ENCODE measurements at places on chromosomes 1 and 21.

- DNase-seq = peak; percentile 11
Observed at GRCh38 chr1:244049162-244050013, 1.7 kb upstream of the ZBTB18 start.

GRCh38 chr1:43982808-43983207, 3.8 kb downstream of the B4GALT2 start:
- no peak for DNase-seq

DNA sequence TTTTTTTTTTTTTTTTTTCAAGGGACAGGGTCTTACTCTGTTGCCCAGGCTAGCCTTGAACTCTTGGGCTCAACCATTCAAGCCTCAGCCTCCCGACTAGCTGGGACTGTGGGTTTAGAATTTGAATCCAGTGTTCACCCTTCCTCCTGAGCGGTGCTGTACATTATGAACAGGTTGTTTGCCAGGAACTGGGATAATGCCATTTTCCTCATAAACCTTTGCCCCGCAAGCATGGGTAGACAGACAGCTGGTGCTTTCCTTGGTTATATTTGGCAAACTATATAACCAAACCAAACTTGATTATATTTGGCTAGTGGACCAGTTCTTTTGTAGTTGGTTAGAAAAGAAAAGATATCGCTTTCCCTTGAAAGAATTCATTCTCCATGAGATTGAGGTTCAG, 54.9 kb downstream of the GALNT2 start:
- DNase-seq = no peak

DNA sequence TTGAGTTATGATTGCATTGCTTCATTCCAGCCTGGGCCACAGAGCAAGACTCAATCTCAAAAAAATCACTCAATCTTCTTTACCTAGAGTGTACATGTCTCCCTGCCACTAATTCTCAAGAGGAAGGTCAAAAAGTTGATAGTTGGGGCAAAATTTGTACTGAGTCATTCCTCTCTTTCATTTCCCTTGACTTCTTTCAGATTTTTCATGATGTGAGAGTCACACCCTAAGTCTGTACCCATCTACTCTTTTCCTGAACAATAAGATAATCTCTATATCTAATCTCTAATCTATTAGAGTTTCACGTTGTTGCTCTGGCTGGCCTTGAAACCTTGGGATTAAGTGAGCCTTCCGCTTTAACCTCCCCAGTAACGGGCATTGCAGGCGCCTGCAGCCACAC, 1.1 kb upstream of the BRDT start:
- no peak for DNase-seq

DNA sequence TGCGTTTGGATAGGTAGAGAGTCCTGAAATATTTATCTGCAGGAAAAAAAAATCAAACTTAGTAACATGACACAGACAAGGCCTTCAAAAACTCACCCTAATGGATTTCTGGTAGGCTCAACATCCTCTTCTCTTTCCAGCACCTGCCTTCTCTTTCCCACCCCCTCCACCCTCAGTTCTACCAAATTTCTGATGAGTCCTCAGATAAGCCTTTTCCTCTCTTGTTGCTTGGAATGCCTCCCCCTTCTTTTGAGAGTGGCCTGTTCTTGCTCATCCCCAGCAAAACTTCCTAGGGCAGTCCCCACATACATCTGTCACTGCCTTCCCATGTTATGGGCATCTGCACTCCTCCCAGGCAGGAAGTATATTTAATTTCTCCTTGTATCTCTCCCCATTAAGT, 7.6 kb upstream of the LBR start:
- DNase-seq = no peak

- DNase-seq = no peak
Observed at GRCh38 chr1:174963529-174964125, 36.1 kb upstream of the CACYBP start.

DNA sequence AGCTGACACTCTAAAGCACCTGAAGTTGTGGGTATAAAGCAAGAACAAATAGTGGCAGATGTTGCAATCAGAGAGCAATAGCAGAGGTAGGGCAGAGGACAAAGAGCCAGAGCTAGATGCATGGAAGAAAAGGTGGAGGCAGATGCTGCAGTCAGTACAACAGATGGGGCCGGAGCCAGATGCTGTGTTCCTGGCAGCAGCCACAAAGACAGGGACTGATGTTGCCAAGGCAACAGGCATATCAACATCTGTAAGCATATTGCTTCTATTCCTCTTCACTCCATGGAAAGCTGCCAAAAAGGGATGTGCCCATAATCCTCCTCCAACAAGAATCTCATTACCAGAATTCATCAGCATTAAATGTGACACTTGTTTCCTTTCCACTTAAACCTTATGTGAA, 108.0 kb downstream of the TNNI3K start:
- DNase-seq = no peak

DNA sequence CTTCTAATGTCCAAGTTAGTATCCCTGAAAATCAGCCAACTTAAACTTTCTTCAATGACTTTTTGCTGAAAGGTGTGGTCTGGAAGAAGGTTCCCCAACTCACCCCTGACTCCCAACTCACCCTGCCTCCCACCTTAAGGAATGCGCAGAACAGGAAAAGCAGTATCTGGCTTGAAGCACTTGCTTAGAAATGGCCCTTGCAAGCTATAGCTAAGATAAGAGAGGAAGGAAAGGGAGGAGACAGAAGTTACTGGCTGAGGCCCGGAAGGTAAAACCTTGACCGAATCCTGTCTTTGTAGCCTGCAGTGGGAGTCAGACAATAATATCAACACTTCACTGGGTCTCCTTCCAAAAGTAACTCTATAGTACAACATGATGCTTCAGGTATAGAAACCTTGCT, 2.9 kb downstream of the CYYR1 start:
- no peak for DNase-seq

GRCh38 chr1:117162816-117163215, 41.3 kb upstream of the TRIM45 start:
- DNase-seq = no peak

DNA sequence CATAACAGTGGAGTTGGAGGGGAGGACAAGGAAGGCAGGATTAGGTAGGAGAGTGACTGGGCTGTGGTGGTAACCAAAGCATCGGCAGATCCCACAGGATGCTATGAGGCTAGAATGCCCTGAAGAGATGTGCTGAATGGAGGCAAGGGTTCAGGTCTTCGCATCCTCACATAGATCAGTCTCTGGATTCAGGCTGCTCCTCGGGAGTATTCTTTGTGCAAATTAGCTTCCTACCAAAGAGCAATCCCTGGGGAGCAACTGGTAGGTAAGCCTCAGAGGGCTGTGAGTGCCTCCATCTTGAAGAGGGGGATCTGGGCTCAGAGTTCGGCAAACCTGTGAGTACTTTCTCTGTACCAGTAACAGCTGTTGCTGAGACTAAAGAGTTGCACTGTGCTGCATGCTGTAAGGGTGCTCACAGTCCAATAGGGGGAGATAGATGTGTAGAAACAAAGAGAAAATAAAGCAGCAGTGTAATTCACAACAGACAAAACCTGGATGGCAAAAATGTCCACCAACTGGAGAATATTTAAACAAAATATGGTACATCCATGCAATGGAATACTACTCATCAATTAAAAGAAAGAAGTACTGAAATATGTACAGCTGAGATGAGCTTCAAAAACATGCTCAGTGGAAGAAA, 322.4 kb upstream of the DEPDC1 start:
- no peak for DNase-seq

DNA sequence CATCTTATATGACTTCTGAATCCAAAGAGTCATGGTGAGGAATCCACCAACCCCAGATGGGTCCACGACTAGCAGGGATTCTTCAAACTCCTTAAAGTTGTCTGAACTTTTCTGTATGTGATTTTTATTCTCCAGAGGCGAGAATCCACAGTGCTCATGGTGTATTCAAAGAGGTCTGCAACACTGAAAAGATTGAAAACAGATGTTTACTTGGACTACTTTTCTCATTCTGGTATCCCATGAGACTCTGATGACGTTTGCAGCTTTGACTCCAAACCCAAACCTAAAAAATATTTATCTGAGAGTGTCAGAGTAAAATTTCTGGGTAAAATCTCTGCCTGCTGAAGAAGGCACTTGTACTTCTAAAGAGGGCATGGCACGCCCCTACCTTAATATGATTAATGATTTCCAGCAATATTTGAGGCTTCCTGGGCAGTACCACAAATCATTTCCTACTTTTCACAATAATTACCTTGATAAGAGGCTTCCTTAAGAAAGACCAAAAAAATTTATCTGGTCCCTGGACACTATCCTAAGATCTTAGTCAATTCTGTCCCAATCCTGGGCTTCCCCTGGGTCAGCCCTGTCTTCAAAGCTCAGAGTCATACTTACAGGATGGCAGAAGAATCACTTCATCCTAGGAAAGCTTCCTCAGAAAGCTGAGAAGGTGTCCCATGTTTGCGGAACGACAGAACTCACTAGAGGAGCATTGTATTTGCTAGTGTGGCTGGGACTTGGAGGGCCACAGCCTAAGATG, 76.5 kb upstream of the MAP10 start:
- no peak for DNase-seq

DNA sequence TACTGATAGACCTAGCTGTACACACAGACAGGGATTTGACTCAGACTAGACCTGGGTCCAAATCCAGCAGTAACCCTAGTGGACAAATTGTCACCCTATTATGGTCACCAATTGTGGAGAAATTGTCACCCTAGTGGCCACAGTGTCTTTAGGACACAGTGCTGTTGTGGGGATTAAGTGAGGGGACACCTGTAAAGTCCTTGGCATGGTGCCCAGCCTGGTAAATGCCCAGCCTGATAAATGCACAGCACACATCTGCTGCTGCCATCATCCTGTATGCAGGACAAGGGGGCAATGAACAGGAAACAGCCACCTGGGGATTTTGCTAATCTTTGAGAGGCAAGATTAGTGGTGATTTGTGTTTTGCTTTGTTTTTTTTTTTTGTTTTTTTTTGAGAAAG, 2.3 kb downstream of the TMEM61 start:
- DNase-seq = no peak

GRCh38 chr1:220733086-220733601, 15.0 kb upstream of the MTARC2 start:
- DNase-seq = peak; percentile 84

GRCh38 chr1:81989524-81989923, 188.8 kb downstream of the ADGRL2 start:
- DNase-seq = no peak

- DNase-seq = no peak
Observed at GRCh38 chr1:172084876-172085275, 243.6 kb downstream of the DNM3 start.

- no peak for DNase-seq
Observed at GRCh38 chr1:18489417-18490143, 8.8 kb downstream of the KLHDC7A start.

DNA sequence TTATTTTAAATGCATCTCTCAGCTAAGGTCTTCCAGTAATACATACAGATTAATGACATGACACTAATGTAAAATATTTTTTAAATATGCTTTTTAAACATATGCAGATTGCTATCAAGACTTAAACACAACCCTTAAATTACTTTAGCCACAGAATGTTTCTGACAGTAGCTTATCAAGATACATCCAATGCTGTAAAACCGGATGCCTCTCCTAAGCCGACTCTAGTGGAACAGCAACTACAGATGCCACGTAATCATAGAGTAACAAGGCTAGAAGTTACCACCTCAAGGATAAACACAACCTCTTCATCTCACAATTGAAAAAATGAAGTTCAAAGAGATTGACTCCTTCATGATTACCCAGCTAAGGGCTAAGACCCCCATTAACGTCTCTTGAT, 68.4 kb downstream of the ZZZ3 start:
- DNase-seq = no peak

- peak; percentile 98 for DNase-seq
Observed at GRCh38 chr21:28992526-28993292, at the start of gene LTN1. TSS of gene LTN1 (minus strand) at chr21:28992877. CDS start at chr21:28992805, 72 bp downstream.

- DNase-seq = no peak
Observed at GRCh38 chr1:197438010-197438790, 170.1 kb downstream of the CRB1 start.

- no peak for DNase-seq
Observed at GRCh38 chr21:26461500-26461899, 111.6 kb downstream of the CYYR1 start.

DNA sequence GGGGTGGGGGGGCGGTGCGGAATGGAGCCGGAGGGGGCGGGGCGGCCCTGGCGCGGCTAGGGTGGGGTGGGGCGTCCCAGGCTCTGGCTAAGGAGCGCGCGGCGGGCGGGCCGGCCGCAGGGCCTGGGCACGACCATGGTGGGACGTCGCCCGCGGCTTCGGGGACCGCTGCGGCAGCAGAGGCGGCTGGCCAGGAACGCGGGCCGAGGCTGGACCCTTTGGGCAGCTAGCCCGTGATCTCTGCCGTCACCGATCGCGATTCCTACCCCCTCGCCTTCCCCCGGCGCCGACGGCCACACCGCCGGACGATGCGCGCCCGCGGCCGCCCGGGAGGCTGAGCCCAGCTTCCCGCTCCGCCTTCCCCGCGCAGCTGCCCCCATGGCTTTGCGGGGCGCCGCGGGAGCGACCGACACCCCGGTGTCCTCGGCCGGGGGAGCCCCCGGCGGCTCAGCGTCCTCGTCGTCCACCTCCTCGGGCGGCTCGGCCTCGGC, at the start of gene MAP3K21:
Gene MAP3K21 (plus strand): TSS at position 74 of the 491 bp plus-strand sequence. CDS start 305 bp downstream, at position 379.
- DNase-seq = no peak

DNA sequence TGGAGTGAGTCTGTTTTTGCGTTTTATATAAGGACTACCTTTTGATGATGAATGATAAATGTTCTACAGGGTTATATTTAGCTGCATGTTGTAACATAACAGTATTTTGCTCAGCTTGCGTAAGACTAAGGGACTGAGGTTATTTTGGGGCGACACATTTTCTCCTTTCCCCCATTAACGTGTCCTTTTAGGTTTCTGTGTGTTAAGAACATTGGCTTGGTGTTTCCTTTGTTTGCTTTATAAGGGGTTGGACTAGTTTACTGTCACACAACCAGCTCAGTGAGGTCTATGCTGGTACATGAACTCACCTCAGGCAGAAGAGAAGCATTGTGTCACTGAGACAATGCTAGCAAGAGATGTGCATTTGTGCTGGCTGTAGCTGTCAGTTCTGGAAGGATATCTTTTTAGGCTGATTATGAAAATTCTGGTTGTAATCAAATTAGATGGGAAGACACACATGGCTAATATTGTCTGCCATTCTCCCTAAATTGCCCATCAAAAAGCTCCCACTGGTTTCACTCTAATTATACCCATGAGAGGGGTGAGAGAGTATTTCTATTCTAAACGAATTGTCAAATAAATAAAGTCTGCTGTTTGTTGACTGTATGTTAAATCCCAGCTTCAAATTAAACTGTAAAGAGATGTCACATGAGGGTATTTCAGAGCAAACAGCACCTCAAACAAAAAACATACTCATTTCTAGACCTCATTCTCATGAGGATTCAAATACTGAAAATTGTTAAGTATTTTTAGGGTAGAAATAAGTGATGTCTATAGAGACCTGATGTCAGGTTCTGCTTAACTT, 62.6 kb downstream of the CDC14A start:
- DNase-seq = no peak

Measured in stimulated activated CD4-positive, alpha-beta T cell treated with anti-CD3 and anti-CD28 coated beads, Interleukin-2, amount 100 ng/mL, for 48 hours (primary cell).